NCI-H187 treated with DMSO at 0.1 percent for 48 hours (cell line): ENCODE measurements at places on chromosomes 6 and 20.

- DNase-seq = peak; percentile 48
These were observed 931 bp upstream of the UCKL1 start for GRCh38 chr20:63957004-63957689.

GRCh38 chr6:10838794-10839333, 525 bp upstream of the MAK start:
- no peak for DNase-seq

GRCh38 chr20:50172347-50173013, 18.1 kb upstream of the CEBPB start:
- no peak for DNase-seq

- no peak for DNase-seq
These were observed 83.4 kb downstream of the JARID2 start for GRCh38 chr6:15329197-15329671.

GRCh38 chr6:37218061-37218460, 39.5 kb upstream of the TBC1D22B start:
- no peak for DNase-seq

- DNase-seq = no peak
These were observed 42.3 kb upstream of the TMEM181 start for GRCh38 chr6:158517581-158517980.

DNA sequence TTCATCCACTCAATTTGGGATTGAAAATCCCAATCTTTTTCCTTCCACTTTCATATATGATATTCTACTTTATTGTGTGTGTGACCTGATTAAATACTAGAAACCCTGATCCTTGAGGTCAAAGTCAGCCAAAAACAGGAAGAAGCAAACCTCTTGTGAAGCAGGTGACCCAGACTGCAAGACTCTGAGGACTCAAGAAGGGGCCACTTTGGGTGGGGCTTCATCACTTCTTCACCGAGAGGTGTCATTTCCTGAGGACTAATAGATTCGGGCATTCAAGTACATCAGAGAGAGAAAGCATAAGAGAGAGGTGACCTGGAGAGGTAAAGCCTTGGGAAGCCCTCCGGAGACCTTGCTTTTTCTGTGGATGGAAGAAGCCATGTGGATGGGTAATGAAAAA, 129.0 kb downstream of the CFAP61 start:
- no peak for DNase-seq

DNA sequence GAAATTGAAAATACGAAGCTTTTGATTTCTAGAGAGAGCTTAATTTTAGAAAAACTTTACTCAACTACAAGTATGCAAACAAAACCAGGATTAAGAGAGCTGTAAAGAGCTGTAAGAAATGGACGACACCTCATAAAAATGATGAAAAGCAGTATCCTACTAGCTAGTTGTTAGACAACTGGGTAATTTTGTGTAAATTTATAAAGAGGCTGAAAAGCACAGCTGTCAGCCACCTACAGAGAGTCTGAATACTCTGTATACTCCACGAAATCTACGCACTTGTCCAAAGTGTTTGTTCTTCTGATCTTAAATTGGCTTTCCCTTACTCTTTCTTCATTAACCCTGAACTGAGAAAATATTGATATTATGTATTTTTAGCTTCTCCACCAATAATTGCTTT, 808.4 kb upstream of the EPHA7 start:
- DNase-seq = peak; percentile 2

DNA sequence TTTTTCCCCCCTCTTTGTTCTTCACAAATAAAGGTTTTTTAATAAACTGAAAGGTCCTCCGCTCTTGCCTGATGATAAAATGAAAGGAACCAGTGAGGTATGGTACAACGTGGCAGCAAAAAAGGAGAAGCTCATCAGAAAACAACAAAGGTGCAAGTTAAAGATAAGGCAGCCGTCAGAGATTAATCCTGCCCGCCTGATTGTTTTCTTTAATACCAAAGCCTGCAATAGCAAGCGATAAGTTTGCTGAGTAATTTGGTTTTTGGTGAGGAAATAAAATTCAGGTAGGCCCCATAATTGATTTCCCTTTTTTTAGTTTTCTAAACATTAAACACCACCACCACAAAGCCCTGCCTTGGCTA, 177.9 kb downstream of the MBOAT1 start:
- DNase-seq = no peak

DNA sequence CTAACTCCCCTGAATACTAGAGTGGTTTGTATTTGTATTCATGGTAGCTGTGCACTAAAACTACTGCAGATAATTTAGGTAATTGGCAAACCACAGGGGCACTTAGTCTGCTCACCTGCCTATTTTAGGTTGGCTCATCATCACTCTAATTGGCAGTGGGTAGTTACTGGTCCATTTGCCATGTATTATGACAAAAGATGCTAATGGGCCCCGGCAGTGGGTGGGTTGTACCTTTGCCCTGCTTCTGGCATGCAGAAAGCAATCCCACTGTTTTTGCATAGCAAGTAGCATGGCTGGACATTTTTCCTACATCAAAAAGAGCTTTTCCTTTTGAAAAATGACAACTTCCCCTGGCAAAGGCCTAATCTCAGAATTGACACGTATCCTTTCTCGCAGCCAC, 741.4 kb upstream of the MAP3K7 start:
- peak; percentile 54 for DNase-seq

- DNase-seq = no peak
These were observed 123.1 kb downstream of the VEGFA start for GRCh38 chr6:43893073-43893472.

- no peak for DNase-seq
These were observed 13.6 kb downstream of the SERPINB6 start for GRCh38 chr6:2957696-2958330.

DNA sequence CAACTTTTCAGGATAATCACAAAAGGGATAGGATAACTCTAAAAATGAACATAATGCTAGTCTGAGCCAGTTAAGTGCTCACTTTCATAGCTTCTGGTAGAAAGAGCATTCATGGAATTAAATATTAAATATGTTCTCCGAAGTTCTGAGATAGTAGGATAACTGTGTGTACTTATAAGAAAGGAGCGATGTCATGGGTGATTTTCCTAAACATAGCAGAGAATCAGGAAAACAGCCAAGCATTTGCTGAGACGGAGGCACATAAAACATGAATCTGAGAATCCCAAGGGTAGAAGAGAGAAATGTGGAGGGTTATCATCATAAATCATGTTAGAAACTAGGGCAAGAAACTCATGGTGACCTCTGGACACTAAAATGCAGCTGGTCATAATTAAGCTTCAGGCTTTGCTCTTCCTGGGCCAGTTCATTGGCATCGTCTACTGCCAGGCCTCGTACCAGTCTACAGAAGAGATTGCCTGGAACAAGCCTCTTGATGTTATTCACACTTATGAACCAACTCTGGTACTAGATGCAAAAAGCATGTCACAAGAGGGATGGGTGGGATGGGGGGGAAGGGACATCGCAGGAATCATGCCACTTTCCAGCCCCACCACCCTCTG, 436.6 kb downstream of the PRKN start:
- DNase-seq = no peak
